AG04450 (cell line): ENCODE measurements at places on chromosomes 7 and 10.
A peak's percentile ranks its signal among the peaks of the same experiment; 100 is the strongest.

DNA sequence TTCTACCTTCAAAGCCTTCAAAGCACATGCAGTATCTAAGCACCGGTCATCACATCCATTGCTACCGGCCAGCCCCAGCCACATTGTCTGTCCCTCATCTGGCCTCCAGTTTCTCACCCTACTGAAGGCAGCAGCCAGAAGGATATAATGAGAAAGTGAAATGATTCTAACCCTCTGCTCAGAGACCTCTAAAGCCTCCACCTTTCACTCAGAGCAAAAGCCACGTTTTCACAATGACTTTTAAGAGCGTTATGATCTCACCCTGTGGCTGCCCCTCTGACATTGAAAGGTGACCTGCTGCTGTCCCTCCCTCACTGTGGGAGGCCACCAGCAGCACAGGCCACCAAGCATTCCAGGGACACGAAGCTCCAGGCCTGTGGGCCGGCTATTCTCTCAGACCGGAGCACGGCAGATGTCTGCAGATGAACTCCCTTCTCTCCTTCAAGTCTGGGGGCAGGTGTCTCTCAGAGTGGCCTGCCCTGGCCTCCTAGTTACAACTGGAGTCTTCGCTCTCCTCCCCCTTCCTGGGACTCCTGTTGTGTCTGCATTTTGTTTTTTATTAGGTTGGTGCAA is 94.9 kb upstream of the EEPD1 start:
- DNase-seq: no peak

DNA sequence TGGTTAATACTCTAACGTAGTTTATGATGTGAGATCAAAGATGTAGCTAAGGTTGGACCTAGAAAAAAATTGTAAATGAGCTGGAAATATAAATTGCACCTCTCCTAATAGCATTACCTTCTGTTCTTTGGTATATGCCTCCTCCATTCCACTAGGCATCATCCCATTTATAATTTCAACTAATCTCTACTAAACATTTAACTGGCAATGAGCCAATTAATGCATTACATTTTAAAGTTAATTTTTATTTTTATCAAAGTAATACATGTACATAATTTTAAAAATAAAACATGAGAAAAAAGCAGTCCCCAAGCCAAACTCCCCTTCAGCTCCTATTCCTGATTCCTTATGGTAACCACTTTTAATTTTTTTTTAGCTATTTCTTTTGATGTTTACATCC is 35.1 kb upstream of the SKAP2 start:
- no peak for DNase-seq

GRCh38 chr7:8114175-8114574 is 145.6 kb downstream of the GLCCI1 start:
- no peak for DNase-seq

DNA sequence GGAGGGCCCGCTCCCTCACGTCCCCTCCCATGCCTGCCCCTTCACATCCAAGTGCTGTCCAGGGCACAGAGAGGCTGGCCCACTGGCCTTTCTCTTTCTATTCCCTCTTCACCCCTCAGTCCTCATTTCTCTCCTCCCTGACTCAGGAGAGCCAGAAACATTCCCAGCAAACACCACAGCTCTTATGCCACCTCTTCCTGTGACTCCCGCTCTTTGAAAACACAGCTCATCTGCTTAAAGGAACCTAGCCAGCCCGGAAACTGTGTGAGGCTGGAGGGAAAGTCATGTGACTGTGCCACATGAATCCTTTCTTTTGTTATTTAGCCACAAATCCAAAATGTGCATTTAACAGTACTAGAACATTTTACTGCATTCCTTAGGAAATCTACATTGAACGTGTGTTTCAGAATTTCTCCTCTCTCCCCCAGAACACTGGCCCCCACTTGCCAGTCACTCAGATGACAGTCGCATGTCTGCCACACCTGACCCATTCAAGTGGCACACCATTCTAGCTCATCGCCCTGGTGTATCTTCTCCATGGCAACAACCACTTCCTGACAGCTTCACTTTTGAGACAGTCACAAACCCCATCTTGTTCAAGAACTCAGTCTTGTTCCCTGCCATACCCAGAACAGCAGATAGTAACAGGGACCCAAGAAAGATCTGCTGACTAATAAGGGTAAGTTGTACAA is 42.8 kb downstream of the GRB10 start:
- DNase-seq: no peak

DNA sequence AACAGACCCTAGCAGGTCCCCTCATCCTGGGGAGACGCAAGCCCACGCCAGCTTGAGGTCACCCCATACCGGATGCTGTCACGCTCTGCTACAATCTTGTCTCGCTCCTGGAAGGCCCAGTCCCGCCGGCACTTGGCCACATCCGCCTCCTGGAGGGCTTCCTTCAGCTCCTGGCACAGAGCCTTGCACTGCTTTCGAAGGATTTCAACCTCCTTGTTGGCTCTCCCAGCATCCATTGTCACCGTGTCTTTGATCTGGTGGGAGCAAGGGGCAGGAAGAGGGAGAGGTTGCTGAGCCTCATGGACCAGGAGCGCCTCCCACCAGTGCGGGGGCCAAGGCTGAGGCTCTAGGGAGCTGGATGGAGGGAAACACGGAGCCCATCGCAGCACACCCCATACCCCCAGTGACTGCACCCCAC is 90.9 kb downstream of the DLG5 start:
- DNase-seq: no peak

GRCh38 chr7:99132595-99133321 is 11.2 kb downstream of the SMURF1 start:
- DNase-seq: peak; percentile 58

GRCh38 chr10:51074238-51075028 is at the start of gene PRKG1:
Gene PRKG1, plus strand, starts transcription at chr10:51074487.
- peak; percentile 67 for DNase-seq

GRCh38 chr7:81195033-81195432 is 276.2 kb upstream of the SEMA3C start:
- DNase-seq: no peak

- DNase-seq: no peak
These were observed 242.6 kb downstream of the GLRX3 start for GRCh38 chr10:130378556-130379400.

GRCh38 chr10:97549587-97550322 is 22.8 kb upstream of the ANKRD2 start:
- no peak for DNase-seq

GRCh38 chr10:125707541-125708468 is 11.7 kb upstream of the EDRF1 start:
- DNase-seq: no peak

GRCh38 chr7:28748933-28749584 is 209.1 kb downstream of the TRIL start:
- DNase-seq: no peak

DNA sequence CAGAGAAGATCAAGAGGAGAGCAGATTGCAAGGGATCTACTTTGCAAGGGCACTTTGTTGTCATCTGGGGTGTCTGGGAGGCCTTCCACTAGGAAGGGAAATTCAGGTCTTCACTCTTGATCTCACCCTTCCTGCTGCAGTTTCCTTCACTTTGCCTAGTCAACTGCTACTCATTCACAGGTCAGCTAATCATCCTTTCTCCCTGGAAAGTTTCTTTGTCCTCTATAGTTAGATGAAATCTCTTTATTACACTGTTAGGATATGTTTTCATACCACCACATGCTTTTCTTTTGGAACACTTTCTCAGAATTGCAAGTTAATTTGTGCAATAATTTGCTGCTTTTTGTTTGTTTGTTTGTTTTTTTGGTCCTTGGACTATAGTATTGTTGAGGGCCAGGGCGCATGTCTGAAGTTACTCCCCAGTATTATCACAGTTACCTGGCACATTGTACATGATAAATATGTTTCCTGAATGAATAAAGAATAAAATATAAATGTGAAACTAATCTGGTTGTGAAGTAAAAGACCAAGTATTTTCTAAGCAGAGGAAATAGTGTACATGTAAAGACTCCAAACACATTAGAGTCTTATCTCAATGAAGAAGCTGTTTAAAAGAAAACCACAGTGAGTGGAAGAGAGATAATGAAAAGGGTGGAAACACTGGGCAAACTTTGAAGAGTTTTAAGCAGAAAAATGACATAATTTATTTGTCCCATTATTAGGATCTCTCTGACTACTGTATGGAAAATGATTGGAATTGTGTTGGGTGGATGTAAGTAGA is 139.9 kb upstream of the DGKB start:
- DNase-seq: no peak

DNA sequence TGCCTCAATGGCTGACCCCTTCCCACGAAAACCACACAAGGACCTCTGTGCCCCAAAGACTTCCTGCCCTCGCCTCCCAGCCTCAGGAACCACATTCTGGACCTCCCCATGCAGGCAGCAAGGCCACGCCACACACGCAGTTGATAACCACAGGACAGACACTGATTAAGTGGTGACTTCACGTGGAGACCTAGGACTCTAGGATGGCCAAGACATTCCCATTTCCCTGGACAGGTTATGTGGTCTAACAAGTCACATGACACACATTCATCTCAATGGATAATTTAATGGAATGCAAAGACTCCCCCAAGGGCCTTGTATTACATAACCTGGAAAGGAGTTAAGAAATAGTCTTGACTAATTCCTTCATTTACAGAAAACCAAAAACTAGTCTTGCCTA is 110.2 kb downstream of the LARP4B start:
- DNase-seq: no peak

DNA sequence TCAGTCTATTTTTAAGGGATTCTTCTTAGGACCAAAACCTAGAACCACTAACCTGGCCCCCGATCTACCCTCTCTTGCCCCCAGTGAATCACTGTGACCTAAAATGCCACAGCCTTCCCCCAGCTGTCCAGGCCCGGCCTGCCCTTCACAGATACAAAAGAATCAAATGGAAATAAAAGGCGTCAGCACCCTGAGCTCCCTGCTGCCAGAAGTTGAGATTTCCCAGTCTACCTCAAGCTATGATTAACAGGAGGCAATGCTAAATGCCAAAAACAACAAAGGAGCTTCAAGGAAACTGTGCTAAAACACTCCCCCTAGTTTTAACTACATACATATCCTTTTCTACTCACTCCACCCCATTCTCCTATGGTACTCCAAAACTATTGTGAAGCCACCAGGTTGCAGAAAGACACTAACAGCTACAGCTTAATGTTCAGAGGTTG is 67.8 kb downstream of the GSAP start:
- DNase-seq: peak; percentile 29

GRCh38 chr7:117185124-117185523 is 137.7 kb downstream of the WNT2 start:
- no peak for DNase-seq

- DNase-seq: no peak
These were observed 61.4 kb downstream of the SHOC2 start for GRCh38 chr10:110980807-110981206.

GRCh38 chr7:144775749-144776148 is 60.1 kb downstream of the TPK1 start:
- DNase-seq: no peak

- no peak for DNase-seq
These were observed 20.1 kb upstream of the EIF5AL1 start for GRCh38 chr10:79492256-79492655.

GRCh38 chr7:140723006-140723405 is 26.5 kb downstream of the NDUFB2 start:
- no peak for DNase-seq

- no peak for DNase-seq
These were observed 88.5 kb downstream of the ANKRD7 start for GRCh38 chr7:118312966-118313365.

GRCh38 chr7:25732766-25733217 is 419.2 kb upstream of the NFE2L3 start:
- no peak for DNase-seq

DNA sequence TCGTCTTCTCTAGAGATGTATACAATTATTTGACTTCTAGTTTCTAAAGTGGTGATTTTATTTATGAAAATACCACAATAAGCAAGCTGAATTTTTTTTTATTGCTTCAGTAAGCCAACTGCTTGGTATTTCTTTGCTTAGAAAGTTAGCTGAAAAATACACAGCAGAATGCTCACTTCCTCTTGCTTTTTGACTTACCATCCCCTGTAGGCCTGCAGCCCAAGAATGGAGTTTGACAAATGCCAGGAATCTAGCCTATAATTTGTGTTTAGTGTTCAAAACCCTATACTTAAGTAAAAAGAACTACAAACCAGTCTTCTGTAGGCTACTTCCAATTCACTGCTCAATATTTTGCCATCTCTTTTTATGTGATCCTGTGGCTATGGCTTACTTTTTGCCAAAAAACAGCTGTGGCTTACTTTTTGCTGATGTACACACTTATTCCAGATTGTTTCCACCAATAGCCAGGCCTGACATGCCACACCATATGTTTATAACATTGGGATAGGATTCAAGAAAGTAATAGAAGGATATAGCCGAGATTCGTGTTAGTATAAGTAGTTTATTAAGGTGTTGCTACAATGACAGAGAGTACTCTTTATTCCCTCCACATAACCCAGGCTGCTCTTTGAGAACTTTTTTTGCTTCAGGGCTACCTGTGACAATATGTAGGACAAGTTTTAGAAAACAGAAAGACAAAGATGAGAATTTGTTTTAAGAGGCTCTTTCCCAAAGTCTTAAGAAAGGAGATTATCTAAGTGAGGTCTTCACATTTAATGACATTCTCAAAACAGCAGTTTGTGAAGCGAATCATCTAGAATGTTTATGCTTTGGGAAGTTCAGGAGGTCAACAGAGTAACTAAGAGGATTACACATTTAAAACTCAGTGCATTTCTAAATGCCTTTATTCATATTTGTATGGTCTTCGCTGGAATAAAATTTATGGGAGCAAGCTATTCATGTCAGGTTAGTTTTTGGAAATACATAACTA is 263.9 kb upstream of the FZD1 start:
- DNase-seq: peak; percentile 7

DNA sequence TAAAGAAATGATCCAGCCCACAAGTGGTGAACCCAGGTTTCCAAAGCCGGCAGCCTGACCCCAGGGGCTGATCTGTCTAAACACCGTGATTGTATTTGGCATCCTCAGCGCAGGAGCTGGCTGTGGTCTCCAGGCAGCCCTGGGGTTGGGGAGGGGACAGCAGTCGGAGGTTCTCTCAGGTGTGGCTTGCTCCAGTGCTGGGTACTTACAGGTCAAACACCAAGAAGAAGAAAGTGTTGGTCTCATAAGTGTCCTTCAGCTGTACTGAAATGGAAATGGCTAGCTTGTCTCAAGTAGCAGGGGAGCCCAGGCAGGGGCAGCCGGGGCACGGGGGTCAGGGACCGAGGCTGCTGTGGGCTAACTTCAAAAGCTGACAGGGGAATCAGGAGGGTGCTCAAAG is 6.0 kb downstream of the PHKG1 start:
- DNase-seq: no peak

- no peak for DNase-seq
These were observed 328.6 kb downstream of the INHBA start for GRCh38 chr7:41374150-41374848.

DNA sequence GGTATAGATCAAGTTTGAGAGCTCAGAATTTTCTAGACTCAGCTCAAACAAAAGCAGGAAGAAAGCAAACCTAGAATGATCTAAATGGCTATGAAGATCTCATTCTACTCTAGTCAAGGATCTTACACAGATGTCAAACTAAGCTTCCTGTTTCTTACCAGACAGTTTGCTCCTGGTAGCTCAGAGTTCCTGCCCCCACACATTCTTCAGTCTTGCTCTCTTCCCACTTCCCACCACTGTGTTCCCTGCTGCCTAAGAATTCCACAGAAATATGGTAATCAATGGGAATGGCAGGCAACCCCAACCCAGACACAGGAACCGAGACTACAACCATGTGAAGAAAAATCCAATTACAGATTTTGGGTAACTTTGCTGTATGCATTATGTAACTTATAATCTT is 133.4 kb upstream of the PTN start:
- no peak for DNase-seq
